Heart left ventricle (tissue), 16 donors: ENCODE measurements at places on chromosomes 3 and 15. TPM values are rescaled to one million over a fixed set of nuclear protein-coding genes. Genes with fewer than 3 reads are reported as not detected.

- DNase-seq: peak; percentile 81
Measured at GRCh38 chr3:52028572-52028971, 27.8 kb downstream of the DUSP7 start.

- DNase-seq: no peak
Measured at GRCh38 chr3:9102240-9102981, 139.1 kb upstream of the RAD18 start.

GRCh38 chr3:40336101-40336500 lies 26.6 kb downstream of the EIF1B start:
- DNase-seq: no peak

- no peak for DNase-seq
Measured at GRCh38 chr3:195008816-195009215, 262.1 kb downstream of the XXYLT1 start.

GATM gene
- 29.7 TPM for total RNA-seq

THAP10 gene
- total RNA-seq: 3.0 TPM

DNA sequence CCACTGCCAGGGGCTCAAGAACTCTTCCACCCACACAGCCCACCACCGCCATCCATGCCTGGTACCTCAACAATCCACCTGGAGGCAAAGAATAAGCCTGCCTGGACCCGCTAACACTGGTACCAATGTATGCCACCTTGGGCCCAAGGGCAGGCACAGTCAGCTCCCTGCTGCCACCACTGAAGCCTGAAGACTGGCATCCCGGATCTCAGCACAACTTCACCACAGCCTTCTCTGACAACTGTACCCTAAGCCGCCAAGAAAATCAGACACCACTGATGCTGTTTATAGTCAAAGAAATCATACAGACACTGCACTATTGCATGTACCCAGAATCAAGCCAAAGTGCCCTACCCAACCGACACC lies 56.3 kb downstream of the IGSF11 start:
- DNase-seq: no peak

AADACL2 gene
- total RNA-seq: 1.4 TPM

ISLR gene
- 24.3 TPM for total RNA-seq

- DNase-seq: no peak
Measured at GRCh38 chr15:89358435-89358754, 23.8 kb upstream of the POLG start.

DNA sequence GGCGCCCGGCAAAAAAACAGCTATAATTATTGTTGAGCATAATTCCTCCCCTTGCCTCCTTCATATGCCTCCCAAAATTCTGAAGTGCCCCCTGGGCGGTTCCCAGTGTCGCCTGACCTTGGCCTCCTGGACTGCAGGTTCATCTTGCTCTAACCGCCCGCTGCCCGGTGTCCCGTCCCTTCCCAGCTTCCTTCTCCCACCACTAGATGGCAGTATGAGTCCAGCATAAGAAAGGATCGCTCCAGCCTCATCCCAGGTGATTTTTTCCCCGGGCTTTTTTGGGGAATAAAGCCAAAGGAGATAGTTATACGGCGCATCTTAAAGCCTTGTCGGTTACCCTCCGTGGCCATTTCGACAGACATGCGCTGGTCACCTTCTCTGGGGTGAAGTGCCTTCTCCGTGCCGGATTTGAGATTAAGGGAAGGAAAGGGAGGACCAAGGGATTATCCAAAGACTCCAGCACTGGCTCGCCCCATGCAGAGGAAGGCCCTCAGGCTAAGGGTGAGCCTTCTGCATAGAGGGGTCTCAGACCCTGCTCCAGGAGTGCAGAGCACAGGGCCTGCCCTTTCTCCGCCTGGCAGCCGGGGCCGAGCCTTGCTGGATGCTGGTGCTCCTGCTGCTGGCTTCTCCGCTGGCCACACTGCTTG lies 45.8 kb upstream of the TRA2B start:
- DNase-seq: peak; percentile 66

GRCh38 chr3:14518893-14519292 lies 21.2 kb downstream of the GRIP2 start:
- DNase-seq: no peak

DNA sequence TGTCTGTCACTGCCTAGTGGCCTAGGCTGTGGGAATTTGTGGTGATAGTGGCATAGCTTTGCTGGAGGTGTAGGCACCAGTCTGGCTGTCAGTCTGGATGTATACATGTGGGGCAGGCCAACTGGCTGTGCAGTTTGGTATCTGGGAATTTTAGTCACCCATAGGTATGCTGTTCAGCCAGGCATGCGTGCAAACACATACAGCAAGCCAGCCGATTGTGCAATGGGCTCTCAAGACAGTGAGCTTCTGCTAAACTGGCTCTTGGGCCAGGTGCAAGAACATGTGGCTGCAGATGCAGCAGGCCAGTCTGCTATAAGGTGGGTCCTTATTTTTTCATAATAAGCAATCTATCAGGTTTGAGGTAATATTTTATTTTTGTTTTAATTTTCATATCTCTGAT lies 87.1 kb upstream of the PLSCR5 start:
- DNase-seq: no peak

DNA sequence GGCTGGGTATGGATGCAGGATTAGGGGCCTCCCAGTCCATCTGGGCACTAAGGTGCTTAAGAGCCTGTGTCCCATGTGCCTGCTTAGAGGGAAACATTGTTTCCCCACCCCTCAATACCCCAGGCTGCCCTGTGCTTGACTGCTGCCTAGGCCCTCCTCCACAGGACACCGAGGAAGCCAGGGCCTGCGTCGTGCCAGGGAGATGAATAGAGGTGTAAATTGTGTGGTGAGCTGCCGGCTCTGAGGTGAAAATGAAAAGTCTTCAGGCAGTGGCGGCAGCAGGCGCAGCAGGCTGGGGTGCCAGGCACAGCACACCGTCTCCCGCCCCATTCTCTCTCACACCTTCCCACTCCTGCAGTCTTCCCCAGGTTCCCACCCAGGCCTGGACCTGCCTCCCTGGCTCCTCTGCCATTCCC lies 13.9 kb upstream of the GRM2 start:
- no peak for DNase-seq

- no peak for DNase-seq
Measured at GRCh38 chr15:98518823-98519561, 129.3 kb upstream of the IGF1R start.

IGF2BP2 gene
- 18.4 TPM for total RNA-seq

- DNase-seq: no peak
Measured at GRCh38 chr15:79365765-79366164, 54.9 kb downstream of the TMED3 start.

- DNase-seq: no peak
Measured at GRCh38 chr15:63595688-63596087, 1.5 kb upstream of the FBXL22 start.

RNF168 gene
- total RNA-seq: 15.0 TPM

LARP6 gene
- total RNA-seq: 39.1 TPM

GOLGA8T gene
- total RNA-seq: not detected

CHRNA7 gene
- total RNA-seq: 0.71 TPM

- no peak for DNase-seq
Measured at GRCh38 chr15:47870956-47871625, 153.8 kb downstream of the SEMA6D start.

- peak; percentile 76 for DNase-seq
Measured at GRCh38 chr3:14791343-14791945, 27.3 kb upstream of the FGD5 start.

- DNase-seq: no peak
Measured at GRCh38 chr15:26892182-26892518, 25.3 kb downstream of the GABRA5 start.

PRR23B gene
- total RNA-seq: not detected
